Hypothalamus (tissue), 51 donors: ENCODE measurements at places on chromosomes 4 and X.

GRCh38 chr4:113008716-113009115 lies 40.7 kb upstream of the ANK2 start:
- DNase-seq: no peak

DNA sequence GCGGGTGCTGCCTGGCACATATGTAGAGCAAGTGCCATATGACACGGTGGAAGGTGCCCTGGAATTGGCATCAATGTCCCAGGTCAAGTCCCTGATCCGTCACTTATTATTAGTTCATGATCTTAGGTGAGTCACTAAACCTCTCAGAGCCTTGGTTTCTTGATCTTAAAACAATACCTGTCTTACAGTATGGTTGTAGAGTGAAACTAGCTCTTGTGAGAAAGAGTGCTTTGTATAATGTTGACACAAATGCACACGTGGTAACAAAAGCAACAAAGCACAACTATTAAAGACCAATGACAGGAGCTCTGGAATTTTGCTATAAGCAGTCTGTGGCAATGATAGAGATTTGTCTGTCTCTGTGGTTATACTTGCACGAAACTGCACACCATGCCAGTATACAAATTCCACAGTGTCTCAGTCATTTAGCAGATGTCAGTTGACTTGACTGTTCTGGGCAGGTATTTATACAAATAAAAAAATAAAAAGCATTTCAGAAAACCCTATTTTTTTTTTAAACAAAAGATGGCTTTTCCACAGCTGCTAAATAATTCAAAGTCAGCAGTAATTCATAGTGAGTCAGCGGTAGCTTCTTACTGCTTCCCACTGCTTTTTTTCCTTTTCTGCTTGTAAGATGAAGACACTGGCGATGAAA lies 19.7 kb upstream of the ACSL1 start:
- no peak for DNase-seq

GRCh38 chr4:112765317-112765974 lies 128.5 kb downstream of the LARP7 start:
- DNase-seq: no peak

GRCh38 chr4:108301545-108302251 lies 133.0 kb upstream of the LEF1 start:
- DNase-seq: no peak

DNA sequence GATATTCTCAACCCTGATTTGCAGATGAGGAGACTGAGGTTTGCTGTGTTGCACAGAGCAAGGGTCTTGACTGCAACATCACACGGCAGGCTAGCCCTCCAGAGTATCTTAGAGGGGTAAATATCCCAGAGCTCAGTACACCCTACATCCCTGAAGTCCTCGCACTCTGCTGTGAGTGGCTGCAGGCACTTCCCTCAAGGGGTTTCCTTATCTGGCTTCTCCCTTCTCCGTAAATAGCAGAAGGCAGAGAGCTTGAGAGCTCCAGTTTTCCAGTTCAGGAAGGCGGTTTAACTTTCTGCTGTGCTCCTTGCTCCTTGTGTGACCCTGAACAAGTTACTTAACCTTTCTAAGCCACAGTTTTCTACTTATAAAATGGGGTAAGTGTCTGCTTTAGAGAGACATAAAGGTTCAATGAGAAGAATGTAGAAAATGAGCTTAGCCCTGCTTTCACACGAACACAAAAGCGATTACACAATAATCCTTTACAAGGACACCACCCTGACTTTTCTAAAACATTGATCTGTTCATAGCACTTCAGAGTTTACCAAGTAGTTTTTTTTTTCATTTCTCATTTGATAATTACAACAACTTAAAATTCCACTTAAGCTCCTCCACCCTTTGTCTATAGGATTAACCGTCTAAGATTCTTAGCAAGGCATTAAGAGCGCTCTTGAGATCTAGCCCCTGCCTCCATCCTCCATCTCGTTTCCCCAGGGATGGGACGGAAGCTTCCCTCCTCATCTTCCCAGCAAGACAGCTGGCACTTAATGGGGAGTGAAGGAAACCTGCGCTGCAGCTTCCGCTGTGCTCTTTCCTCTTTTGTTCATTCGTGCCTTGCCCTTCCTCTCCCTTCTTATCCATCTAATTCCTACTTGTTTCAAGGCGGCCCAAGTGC lies 68.4 kb downstream of the TAPT1 start:
- no peak for DNase-seq

DNA sequence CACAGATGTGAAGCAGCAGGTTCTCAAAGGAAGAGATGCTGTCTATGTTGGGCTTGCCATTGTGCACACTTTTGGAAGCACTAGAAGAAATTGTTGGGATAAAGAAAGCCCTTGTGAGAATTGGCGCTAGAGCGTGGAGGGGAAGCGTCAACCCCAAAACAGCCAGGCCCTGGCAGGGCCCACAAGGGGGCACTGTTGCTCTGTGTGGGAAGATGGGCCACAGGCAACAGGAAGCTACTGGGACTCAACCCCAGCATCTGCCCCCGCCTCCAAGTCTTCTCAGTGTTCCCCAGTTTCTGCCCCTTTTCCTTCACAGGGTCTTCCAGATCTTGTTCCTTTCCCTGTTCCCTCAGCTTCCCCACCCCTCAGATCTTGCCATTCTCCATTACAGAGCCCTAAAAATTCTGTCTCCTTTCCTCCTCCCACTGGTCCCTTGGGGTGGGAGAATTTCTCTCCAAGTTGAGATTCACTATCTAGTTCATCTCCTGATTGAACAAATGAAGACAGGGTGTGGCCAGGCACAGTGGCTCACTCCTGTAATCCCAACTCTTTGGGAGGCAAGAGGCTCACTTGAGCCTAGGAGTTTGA lies 85.5 kb downstream of the STARD8 start:
- DNase-seq: no peak

- DNase-seq: no peak
These were observed 70.4 kb downstream of the ELOVL6 start for GRCh38 chr4:110128029-110128428.

DNA sequence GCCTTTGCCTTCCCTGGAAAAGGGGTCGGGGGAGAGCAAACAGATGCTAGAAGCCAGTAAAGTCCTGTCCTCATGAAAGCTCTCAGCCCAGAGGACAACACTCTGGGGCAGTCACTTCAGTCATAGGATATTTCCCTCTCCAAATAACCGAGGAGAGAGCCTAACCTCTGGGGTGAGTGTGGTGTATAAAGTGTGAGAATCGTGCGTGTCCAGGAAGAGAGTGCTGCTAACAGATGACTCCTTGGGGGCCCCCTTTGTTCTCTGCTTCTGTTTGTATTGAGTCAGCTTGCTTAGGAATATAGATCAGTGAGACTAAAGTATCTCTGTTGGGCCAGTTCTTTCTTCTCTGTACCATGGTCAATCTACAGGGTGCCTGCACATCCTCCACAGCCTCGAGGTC lies 247.2 kb downstream of the PALLD start:
- no peak for DNase-seq

- no peak for DNase-seq
These were observed 6.2 kb upstream of the P2RY8 start for GRCh38 chrX:1542994-1543725.

GRCh38 chr4:148431401-148431800 lies 10.8 kb downstream of the NR3C2 start:
- no peak for DNase-seq
